ENCODE measurements at places on chromosomes 2 and 18.

- DNase-seq = peak; percentile 71
Measured at GRCh38 chr2:54945391-54946219, 104.6 kb downstream of the RTN4 start.

- DNase-seq = peak; percentile 73
Measured at GRCh38 chr2:203811491-203812221, 55.9 kb upstream of the CTLA4 start.

- DNase-seq = no peak
Measured at GRCh38 chr2:99734236-99734635, 244.4 kb upstream of the REV1 start.

DNA sequence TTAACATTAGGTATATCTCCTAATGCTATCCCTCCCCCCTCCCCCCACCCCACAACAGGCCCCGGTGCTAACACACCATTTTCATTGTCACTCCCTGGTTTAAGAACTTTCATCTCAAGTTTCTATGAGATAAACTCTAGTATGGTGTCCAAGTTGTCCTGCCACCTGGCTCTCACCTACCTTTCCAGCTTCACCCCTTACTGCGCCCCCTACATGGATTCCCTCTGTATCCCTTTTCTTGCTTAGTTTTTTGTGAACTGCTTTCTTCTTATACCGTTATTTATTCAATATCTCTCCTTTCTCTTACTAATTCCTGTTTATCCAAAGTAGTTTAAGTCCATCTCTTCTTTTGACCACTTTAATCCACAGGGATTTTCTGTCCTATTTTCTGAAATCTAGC is 15.2 kb downstream of the EML4 start:
- DNase-seq = no peak

- no peak for DNase-seq
Measured at GRCh38 chr2:152037743-152038435, 61.0 kb downstream of the CACNB4 start.

- DNase-seq = no peak
Measured at GRCh38 chr2:40690036-40690435, 238.1 kb upstream of the SLC8A1 start.

DNA sequence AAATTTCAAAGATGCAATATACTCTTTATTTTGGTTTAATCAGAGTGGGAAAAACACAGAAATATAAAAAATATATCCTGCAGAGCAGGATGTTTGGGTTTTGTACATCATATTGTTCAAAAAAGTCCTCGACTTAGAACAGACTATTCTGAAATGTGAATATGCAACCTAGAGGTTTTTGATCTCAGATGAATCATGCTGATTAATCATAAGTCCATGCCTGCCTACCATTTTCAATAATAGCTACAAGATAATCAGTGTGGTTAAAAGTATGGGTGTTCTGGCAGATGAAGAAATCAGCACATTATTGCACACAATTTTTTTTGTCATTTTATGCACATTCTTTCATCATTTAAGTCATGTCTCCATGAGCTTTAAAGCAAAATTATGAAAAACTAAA is 1261.0 kb upstream of the NXPH2 start:
- no peak for DNase-seq

GRCh38 chr18:3463051-3463450 is 13.1 kb downstream of the TGIF1 start:
- no peak for DNase-seq

- DNase-seq = no peak
Measured at GRCh38 chr2:146572598-146572997, 1272.2 kb upstream of the ACVR2A start.

DNA sequence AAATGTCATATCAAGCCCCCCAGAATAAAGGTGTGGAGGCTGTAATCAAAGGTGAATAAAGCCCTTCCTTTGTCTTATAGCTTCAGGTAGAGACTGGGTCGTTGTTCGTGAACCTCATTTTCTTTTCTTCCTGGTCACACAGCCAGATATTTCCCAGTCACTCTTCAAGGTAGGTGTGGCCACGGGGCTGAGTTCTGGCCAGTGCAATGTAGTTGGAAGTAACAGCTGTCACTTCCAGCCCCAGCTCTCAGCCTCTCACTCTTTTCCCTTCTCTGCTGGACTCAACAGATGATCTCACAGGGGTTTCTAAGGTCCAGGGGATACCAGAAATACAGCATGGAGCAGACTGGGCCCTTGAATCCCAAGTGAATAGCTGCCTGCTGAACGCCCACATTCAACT is 15.8 kb upstream of the TRPM8 start:
- no peak for DNase-seq

DNA sequence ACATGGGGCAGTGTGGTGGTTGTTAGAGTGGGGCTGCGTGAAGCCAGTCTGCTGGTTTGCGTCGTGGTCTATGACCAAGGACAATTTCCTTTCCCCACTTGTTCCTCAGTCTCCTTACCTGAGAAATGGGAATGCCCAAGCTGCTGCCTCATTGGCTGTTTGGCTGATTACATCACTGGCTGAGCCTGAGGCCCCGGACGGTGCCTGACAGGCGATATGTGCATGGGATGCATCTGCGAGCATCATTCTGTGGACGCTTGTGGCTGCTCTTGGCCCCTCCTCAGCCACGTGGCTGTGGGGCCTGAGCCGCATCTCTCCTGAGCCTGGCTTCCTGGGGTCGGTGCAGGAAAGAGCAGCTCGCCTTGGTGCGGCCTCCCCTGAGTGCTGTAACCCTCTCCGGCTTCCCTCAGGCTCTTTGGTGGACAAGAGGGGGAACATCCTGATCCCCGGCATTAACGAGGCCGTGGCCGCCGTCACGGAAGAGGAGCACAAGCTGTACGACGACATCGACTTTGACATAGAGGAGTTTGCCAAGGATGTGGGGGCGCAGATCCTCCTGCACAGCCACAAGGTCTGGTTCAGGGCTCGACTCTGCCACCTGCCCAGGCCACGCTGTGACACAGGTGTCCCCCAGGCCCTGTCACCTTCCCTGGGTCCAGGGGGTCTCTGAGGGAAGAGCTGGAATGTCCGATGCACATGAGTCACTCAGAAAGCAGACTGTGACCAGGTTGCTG is 17.2 kb downstream of the CNDP2 start:
- no peak for DNase-seq

DNA sequence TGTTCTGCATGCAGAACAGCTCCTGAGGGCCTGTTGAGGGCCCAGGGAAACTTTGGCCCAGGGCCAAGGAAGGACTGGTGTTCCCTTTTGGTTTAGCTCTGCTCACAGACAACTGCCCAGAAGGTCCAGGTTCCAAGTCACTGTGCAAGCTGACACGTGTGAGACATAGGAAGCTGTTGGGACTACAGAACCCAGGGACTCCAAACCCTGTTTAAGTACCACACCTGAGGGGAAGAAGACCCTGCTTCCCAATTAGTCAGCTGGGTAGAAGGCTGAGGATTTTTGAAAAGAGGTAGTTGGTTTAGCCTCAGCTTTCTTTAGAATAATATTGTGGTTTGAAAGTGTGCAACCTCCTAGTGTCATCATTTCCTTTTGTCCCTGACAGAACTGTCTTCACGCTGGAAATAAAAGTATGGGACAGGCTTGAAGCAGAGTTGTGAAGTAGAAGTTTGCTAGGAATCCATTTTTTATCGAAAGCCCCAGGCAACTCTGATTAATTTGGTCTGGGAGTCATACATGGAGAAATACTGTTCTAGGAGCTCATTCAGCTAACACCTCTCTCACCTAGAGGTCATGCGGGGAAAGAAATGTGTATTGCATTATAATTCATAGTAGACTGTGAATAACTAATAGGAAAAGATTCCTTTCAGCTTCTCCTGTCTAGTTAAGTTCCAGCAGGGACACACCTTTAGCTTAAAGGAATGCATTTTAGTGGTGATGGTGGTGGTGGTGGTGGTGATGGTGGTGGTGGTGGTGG is 19.9 kb upstream of the IL1RL1 start:
- no peak for DNase-seq

GRCh38 chr18:67406714-67407113 is 109.8 kb downstream of the DSEL start:
- DNase-seq = no peak

GRCh38 chr2:17620280-17620679 is 79.8 kb downstream of the VSNL1 start:
- peak; percentile 50 for DNase-seq

GRCh38 chr2:230665263-230665691 is 47.4 kb upstream of the CAB39 start:
- DNase-seq = no peak

DNA sequence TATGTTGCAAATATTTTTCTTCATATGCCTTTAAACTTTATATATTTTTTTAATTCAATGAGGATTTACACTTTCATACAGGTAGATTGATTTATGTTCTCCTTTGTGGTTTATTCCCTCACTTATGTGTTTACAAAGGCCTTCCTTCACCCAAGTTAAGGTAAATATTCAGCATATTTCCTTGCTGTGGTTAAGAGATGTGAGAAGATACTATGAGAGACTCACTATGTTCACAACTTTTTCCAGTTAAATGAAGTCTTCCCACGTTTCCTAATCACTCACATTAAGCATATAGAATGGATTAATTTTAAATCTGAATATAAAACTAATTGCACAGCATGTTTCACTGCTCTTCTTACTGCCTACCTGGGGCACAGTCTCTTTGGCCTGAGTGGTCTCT is 597 bp downstream of the PECR start:
- no peak for DNase-seq

DNA sequence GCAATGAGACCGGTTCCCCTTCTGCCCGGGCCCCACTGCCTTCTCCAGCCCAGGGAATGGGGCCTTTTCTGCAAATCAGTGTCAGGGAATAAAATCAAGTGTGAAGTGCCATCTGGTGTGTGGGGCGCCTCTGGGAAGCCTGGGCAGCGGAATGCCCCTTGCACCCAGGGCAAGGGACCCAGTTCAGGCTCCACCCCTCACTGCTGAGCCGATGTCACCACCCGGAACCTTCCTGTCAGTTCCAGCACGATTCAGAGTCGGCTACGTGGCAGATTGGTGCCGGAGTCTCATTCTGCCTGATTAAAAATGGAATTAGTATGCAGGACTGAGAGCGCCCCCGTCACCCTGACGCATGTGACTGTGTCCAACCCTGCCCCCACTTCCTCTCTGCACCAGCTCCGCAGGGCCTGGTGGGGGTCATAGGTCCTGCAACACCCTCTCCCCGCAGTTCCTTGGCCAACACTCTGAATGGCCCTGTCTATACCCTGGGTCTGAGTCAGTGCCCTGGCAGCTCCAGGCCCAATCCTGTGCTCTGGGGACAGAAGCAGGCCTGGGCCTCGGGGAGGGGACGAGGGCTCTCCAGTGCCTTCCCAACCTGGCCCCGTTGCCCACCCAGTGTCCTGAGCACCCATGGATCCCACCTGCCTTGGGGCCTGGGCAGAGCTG is 8.2 kb upstream of the ALPI start:
- DNase-seq = no peak

DNA sequence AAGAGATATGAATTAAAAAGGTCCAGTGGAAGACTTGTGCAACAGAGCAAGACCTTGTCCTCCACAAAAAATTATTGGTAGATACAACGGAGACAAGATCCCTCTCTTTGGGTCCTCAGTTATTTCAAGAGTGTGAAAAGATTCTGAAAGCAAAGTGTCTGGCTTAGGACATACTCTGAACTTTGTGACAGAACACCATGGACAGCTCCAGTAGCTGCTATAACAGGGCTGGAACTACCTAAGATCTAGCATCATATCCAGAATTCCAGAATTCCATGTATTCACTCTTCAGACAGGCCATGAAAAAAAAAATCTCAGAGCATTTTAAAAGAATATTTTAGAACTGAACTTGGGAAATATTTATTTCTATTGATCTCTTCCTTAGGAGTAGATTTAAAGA is 74.8 kb upstream of the ZBTB14 start:
- no peak for DNase-seq

DNA sequence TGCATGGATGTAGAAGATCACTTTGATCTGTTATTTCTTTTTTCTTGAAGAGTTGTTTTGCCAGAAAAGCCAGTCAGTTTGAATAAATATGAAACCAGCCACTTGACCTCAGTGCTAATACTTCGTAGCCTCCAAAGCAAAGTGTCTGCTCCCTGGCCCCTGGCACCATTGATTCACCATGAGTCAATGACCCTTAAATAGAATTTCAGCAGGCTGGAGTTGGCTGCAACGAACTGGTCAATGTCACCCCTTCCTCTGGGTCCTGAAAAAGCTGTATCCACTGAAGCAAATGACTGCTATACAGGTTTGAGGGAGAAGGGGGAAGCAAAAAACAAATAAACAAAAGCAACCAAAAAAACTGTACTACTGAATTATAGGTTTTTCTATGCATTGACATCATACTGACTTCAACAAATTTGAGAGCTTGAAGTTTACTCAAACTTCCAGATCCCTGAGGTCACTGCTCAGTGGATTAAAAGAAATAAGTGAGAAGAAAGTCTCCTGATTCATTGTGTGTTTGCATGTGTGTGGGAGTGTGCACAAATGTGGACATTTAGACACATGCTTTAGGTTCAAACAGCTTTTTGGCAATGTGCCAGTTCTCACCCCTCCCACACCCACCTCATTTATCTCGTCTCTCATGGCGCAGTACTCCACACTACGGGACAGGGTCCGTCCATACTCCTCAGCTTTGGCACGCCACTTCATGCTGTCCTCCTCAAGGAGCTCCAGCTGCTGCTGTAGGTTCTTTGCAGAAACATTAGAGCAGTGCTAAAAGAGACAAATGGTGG is 58.1 kb upstream of the TTN start:
- no peak for DNase-seq

GRCh38 chr2:223083402-223084070 is 31.5 kb downstream of the KCNE4 start:
- no peak for DNase-seq

DNA sequence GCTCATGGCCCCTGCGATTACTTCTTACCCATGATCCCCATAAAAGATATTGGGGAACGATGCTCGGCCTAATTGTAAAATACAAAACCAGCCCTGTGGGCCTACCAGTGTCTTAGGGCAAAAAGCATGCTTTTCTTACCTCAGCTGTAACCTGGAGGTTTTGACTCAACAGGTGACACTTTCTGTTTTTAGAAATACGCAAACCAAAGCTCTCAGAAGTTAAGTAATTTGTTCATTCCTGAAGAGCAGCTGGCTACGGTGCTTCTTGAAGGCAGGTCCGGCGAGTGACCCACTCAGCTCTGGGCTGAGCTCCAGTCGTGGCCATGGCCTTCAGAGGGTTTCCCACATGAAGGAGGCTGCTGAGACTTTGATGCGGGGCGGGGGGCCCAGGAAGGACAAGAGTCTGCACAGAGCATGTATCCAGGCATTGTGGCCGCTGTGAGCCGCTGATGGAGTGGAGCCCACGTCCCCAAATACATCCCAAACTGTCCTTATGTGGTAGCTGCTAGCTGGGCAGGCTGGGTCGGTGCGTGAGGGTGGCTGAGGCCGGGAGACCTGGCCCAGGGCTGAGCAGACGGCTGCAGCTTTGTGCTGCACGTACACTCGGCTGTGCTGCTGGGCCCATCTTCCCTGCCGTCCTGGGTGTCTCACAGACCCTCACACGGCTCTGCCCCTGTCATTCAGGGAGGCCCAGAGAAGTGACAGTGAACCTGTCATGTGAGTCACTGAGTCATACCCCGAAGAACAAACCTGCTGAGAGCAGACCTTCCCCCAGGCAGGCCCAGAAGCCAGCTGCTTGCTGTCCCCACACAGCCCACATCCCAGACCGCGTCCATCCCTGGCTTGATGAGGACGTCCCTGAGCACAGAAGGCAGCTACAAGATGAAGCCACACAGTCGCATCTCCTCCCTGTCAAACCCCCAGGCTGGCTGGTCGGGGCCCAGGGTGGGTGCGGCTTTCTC is 34.1 kb downstream of the ITGB1BP1 start:
- no peak for DNase-seq

Measured in AG09309 (cell line).